ENCODE measurements at places on chromosomes 3 and 15.

- ATAC-seq, result no peak
These were observed 234.8 kb upstream of the GADL1 start for GRCh38 chr3:31129241-31129640.

DNA sequence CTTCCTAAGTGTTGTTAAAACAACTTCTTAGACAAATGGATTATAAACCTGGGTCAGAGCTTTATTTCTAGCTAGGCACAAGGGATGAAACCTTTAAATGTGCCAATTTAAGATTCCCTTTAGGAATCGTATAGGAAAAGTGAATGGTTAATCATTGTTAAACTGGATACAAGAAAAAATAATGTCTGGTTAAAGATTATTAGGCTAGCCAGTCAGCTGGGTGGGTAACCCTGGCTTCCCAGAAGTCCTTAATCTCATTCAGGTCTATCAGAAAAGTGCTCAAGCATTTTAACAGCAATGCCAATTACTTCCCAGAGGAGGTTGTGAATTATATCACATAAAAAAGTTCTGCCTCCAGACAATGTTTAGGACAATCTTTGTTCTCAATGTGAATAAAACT is 37.6 kb downstream of the NANOGP8 start:
- ATAC-seq, result no peak

DNA sequence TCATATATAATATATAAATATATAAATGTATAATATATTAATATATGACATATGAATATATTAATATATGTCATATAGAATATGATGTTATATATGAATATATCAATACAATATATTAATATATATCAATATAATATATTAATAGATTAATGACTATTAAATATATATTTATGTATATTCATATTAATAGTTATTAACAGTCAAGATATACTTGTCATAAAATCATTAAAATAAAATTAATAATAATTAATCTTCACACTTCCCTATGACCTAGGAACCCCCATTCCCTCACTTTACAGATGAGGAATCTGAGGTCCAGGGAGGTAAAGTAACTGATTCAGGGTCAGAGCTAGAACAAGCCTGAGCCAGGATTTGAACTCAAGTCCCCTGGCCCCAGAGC is 70.6 kb upstream of the SLC6A11 start:
- ATAC-seq, result no peak

- peak; percentile 34 for ATAC-seq
These were observed 655 bp downstream of the CYFIP1 start for GRCh38 chr15:22979238-22980188.

- no peak for ATAC-seq
These were observed 667.4 kb downstream of the NTRK3 start for GRCh38 chr15:87589134-87589533.

DNA sequence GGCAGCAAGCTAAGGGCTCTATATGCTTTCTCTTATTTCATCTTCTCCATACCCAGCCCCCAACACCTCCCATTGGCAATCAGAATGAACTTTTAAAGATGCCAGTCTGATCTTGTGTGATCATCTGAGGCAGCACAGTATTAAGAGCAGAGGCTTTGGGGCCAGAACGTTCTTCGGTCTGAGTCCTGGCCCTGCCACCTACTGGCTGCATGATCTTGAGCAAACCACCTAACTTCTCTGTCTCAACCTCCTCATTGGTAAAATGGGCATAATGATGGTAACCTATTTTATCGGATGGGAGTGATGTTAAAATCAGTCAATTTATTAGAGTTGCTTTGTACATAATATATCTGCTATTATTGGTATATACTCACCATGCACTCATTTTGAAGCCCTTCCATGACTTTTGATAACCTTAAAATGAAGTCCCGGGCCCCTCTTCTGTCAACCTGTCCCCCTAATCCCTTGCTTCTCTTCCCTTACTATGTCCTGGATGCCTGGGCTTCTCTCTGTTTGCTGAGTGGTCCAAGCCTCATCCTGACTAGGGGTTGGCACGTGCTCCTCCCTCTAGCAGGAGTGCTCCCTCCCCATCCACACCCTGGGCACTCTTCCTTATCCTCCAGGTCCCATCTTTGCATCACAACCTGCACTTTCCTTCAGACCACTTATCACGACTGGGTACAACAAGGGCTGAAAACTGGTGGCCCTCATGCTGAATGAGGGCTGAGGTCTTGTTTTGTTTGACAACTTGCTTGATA is 6.3 kb downstream of the EFCAB12 start:
- no peak for ATAC-seq

DNA sequence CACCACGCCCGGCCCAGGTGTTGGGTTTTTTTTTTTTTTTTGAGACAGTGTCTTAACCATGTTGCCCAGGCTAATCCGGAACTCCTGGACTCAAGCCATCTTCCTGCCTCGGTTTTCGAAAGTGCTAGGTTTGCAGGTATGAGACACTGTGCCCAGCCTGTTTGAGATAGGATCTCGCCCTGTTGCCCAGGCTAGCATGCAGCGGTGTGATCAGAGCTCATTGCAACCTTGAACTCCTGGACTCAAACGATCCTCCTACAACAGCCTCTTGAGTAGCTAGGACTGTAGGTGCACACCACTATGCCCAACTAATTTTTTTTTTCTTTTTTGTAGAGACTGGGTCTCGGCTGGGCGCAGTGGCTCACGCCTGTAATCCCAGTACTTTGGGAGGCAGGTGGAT is 20.3 kb upstream of the ITPKA start:
- ATAC-seq, result no peak
